ENCODE measurements at places on chromosomes 2 and 18. TPM values are rescaled to one million over a fixed set of nuclear protein-coding genes. Genes with fewer than 3 reads are reported as not detected.

The SCTR gene
- not detected for total RNA-seq

The KCNJ13 gene
- not detected for total RNA-seq

The MC4R gene
- not detected for total RNA-seq

The UGT1A4 gene
- total RNA-seq = not detected

The GPR45 gene
- total RNA-seq = not detected

The PIEZO2 gene
- total RNA-seq = not detected

The EFR3B gene
- total RNA-seq = 0.07 TPM

The MAPK4 gene
- total RNA-seq = not detected

- no peak for DNase-seq
- no peaks in the 10 kb centered on the region for H3K27me3 ChIP-seq
- peaks cover 19% of the 10 kb centered on the region for H3K36me3 ChIP-seq
- peak overlapping the region; percentile 97 for H3K27ac ChIP-seq
These were observed 611 bp upstream of the ITSN2 start for GRCh38 chr2:24360963-24361330.

- DNase-seq = no peak
- H3K4me1 ChIP-seq = no peaks in the 10 kb centered on the region
- no peak overlapping the region for H3K27ac ChIP-seq
- no peaks in the 10 kb centered on the region for H3K36me3 ChIP-seq
- H3K4me3 ChIP-seq = no peak overlapping the region
- no peaks in the 10 kb centered on the region for H3K27me3 ChIP-seq
These were observed 634.8 kb downstream of the NUP35 start for GRCh38 chr2:183759033-183759432.

DNA sequence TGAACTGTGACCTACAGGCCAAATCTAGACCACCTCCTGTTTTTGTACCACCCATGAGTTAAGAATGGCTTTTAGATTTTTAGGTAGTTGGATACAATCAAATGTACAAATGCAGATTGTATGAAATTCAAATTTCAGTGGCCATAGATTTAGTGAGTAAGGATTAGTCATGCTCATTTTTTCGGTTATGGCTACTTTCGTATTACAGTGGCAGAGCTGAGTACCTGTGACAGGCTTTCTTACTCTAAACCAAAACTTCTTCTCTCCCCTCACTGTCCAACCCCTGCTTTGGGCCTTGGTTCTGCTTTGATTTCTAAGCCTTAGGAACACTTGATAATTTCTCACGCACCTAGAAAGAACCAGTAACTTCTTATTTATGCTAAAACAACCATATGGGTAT lies 82.1 kb downstream of the CDC42EP3 start:
- H3K36me3 ChIP-seq = no peaks in the 10 kb centered on the region
- H3K27ac ChIP-seq = no peak overlapping the region
- no peak for DNase-seq
- no peaks in the 10 kb centered on the region for H3K27me3 ChIP-seq
- H3K4me1 ChIP-seq = peaks cover 43% of the 10 kb centered on the region

DNA sequence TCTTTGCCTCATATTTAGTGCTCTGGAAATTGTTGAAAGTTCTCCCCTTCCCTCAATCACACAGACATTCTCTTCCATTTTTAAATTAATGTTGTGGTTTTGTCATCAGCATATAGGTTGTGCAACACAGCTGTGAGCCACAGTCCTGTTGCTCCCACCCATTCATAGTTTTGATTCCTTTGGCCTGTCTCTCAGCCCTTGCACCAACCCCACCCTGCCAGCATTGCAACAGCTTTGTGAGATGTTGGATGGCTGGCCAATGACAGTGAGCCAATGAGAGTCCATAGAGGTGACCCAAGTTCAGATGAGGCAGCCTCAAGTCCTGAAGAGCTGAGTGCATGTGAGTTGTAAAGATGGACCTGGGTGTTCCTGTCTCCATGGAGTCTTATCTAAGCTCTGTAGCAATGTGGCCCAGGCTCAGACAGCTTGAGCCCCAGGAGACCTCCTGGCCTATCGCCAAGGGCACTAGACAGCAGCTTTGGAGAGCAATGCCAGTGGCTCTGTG lies 775.5 kb downstream of the RNF144A start:
- DNase-seq = no peak
- H3K4me1 ChIP-seq = no peaks in the 10 kb centered on the region
- H3K27ac ChIP-seq = no peak overlapping the region
- H3K27me3 ChIP-seq = peaks cover 2% of the 10 kb centered on the region
- no peak overlapping the region for H3K4me3 ChIP-seq

- H3K4me1 ChIP-seq = no peaks in the 10 kb centered on the region
- H3K27me3 ChIP-seq = no peaks in the 10 kb centered on the region
- no peak for DNase-seq
These were observed 15.9 kb downstream of the CCDC93 start for GRCh38 chr2:117997872-117998454.

DNA sequence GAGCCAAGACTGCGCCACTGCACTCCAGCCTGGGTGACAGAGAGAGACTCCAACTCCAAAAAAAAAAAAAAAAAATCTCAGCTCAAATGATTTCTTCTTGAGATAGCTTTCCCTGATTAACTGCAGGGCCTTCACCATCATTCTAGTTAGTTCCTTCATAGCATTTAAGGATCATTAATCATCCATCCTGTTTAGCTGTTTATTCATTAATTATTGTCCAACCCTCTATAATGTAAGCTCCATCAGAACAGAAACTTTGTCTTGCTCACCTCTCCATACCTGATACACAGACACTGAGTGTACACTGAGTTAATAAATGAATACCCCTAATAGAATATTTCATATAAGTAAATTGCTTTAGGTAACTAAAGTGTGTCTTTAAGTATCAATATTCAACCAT lies 42.2 kb upstream of the ENOSF1 start:
- DNase-seq = no peak
- peaks cover 3% of the 10 kb centered on the region for H3K27me3 ChIP-seq
- no peaks in the 10 kb centered on the region for H3K36me3 ChIP-seq
- no peak overlapping the region for H3K27ac ChIP-seq
- no peaks in the 10 kb centered on the region for H3K4me1 ChIP-seq

DNA sequence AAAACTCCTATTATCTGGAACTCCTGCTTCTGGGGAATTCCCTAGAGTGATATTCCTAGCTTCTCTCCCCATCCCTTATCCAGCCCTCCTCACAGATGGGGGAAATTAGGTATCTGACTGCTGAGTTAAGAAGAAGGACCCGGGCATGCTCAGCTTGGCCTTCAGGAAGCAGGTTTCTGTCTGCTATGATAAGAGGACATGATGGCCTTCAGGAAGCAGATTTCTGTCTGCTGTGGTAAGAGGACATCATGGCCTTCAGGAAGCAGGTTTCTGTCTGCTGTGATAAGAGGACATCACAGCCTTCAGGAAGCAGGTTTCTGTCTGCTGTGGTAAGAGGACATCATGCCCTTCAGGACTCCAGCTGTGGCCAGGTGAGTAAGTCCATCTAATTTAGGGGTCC lies 65.2 kb downstream of the PLEKHM3 start:
- H3K4me3 ChIP-seq = no peak overlapping the region
- no peak overlapping the region for H3K27ac ChIP-seq
- no peaks in the 10 kb centered on the region for H3K4me1 ChIP-seq
- H3K36me3 ChIP-seq = peaks cover 18% of the 10 kb centered on the region
- no peak for DNase-seq

GRCh38 chr2:150710041-150710440 lies 222.6 kb upstream of the RND3 start:
- no peaks in the 10 kb centered on the region for H3K36me3 ChIP-seq
- H3K4me3 ChIP-seq = no peak overlapping the region
- H3K4me1 ChIP-seq = no peaks in the 10 kb centered on the region
- H3K27me3 ChIP-seq = no peaks in the 10 kb centered on the region

GRCh38 chr2:144003460-144004075 lies 516.4 kb downstream of the ZEB2 start:
- no peak overlapping the region for H3K27ac ChIP-seq
- peaks cover 17% of the 10 kb centered on the region for H3K36me3 ChIP-seq
- DNase-seq = no peak
- no peaks in the 10 kb centered on the region for H3K4me1 ChIP-seq

- peak overlapping the region; percentile 77 for H3K4me3 ChIP-seq
- H3K27ac ChIP-seq = peak overlapping the region; percentile 59
- no peak for DNase-seq
- peaks cover 11% of the 10 kb centered on the region for H3K4me1 ChIP-seq
- H3K36me3 ChIP-seq = no peaks in the 10 kb centered on the region
- no peaks in the 10 kb centered on the region for H3K27me3 ChIP-seq
These were observed 1.4 kb downstream of the RAB11FIP5 start for GRCh38 chr2:73111073-73112025.

- no peak overlapping the region for H3K4me3 ChIP-seq
- H3K27ac ChIP-seq = no peak overlapping the region
- peaks cover 5% of the 10 kb centered on the region for H3K4me1 ChIP-seq
- peaks cover 42% of the 10 kb centered on the region for H3K36me3 ChIP-seq
- no peak for DNase-seq
These were observed 76.5 kb downstream of the BABAM2 start for GRCh38 chr2:27967076-27967475.

DNA sequence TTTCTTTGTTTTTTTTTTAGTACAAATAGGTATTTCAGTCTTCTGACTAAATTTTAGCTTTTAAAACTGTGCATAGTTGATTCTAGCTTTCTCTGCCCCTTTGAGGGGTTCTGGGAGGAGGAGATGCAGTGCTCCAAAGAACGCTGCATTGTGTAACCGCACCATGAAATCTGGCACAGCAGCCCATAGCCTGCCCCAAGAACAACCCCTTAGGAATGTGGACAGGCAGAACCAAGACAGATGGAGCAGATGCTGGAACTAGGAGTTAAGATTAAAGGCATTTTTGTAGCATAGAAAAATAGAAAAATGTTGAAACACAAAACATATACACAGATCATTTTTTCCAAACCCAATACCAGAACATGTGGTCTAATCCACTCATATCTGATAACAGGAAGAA lies 187.5 kb downstream of the SCG2 start:
- no peak overlapping the region for H3K27ac ChIP-seq
- no peaks in the 10 kb centered on the region for H3K4me1 ChIP-seq
- H3K36me3 ChIP-seq = no peaks in the 10 kb centered on the region
- no peaks in the 10 kb centered on the region for H3K27me3 ChIP-seq

- H3K27ac ChIP-seq = no peak overlapping the region
- no peaks in the 10 kb centered on the region for H3K36me3 ChIP-seq
- H3K4me3 ChIP-seq = no peak overlapping the region
- no peaks in the 10 kb centered on the region for H3K27me3 ChIP-seq
These were observed 180.2 kb upstream of the SMIM21 start for GRCh38 chr18:75607701-75608100.

GRCh38 chr2:181658444-181658843 lies 1.5 kb upstream of the CERKL start:
- no peaks in the 10 kb centered on the region for H3K36me3 ChIP-seq
- no peak for DNase-seq
- H3K4me1 ChIP-seq = peaks cover 13% of the 10 kb centered on the region
- H3K27me3 ChIP-seq = peaks cover 28% of the 10 kb centered on the region
- no peak overlapping the region for H3K27ac ChIP-seq

DNA sequence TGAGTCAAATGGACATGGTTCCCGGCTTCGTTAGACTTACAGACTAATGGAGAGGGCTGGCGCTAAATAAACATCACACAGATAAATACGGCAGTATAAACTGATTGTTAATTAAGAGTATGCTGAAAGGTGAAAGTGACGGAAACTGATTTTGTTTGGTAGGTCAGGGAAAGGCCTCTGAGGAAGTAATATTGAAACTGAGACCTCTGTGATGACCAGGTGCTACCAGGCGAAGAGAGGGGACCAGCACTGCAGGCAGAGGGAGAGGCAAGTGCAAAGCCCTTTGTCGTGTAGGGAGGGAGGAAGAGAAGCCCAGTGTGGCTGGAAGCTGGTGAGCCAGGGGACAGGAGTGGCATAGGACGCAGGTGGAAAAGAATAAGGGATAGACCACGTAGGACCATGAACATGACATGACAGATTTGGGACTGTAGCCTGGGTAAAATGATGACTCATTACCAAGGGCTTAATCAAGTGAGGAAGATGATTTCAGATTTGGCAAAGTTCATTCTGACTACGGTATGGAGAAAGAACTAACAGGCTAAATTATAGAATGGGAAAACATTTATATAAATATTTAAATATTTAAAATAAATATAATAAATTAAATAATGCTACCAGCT lies 433.1 kb downstream of the NCKAP5 start:
- H3K4me1 ChIP-seq = no peaks in the 10 kb centered on the region
- DNase-seq = no peak
- no peaks in the 10 kb centered on the region for H3K36me3 ChIP-seq
- H3K27me3 ChIP-seq = no peaks in the 10 kb centered on the region

GRCh38 chr18:73881396-73881917 lies 266.2 kb downstream of the FBXO15 start:
- H3K27ac ChIP-seq = no peak overlapping the region
- DNase-seq = no peak
- no peak overlapping the region for H3K4me3 ChIP-seq
- H3K27me3 ChIP-seq = no peaks in the 10 kb centered on the region

GRCh38 chr2:165497659-165498317 lies 28.3 kb downstream of the CSRNP3 start:
- no peak for DNase-seq
- H3K4me1 ChIP-seq = no peaks in the 10 kb centered on the region
- no peak overlapping the region for H3K27ac ChIP-seq
- H3K4me3 ChIP-seq = no peak overlapping the region
- no peaks in the 10 kb centered on the region for H3K36me3 ChIP-seq

DNA sequence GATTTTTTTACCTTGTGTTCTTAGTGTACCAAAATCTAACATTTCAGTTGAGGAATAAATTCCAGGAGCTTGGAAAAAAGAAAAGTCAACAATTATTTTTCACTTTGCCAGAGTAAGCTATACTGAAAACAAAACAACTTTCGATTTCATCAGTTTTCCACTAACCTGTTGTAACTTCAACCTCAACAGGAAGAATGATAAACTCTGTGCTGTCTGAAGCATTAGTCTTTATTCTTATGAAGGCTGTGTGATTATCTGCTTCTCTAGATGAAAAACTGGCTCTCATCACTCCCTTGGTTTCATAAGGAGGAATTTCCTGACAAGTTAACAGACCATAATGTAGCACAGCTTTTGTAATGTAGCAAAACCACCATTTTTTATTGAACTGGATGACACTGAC lies 121.2 kb downstream of the ZAP70 start:
- H3K27ac ChIP-seq = no peak overlapping the region
- no peak overlapping the region for H3K4me3 ChIP-seq
- H3K27me3 ChIP-seq = no peaks in the 10 kb centered on the region
- no peak for DNase-seq

DNA sequence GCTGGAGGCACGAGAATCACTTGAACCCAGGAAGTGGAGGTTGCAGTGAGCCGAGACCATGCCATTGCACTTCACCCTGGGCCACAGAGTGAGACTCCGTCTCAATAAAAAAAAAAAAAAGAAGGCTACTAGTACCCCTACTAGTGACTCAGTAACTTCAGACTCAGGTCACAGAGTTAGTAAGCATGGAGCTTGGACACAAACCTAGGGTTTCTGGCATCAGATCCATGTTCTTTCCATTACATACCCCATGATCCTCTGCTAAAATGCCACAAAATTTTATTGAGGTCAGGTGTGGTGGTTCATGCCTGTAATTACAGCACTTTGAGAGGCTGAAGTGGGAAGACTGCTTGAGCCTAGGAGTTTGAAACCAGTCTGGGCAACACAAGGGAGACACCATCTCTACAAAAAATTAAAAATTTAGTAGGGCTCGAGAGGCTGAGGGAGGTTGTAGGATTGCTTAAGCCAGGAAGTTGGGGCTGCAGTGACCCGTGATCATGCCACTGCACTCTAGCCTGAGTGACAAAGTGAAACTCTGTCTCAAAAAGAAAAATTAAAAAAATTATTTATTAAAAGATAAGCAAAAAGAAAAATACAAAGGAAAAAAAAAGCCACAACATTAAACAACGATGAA lies 45.1 kb downstream of the DHX57 start:
- H3K36me3 ChIP-seq = peaks cover 27% of the 10 kb centered on the region
- peaks cover 6% of the 10 kb centered on the region for H3K4me1 ChIP-seq
- no peak overlapping the region for H3K4me3 ChIP-seq
- H3K27ac ChIP-seq = no peak overlapping the region
- no peaks in the 10 kb centered on the region for H3K27me3 ChIP-seq

GRCh38 chr2:208164951-208165755 lies 1.8 kb upstream of the CRYGA start:
- H3K27ac ChIP-seq = no peak overlapping the region
- H3K4me3 ChIP-seq = no peak overlapping the region
- no peaks in the 10 kb centered on the region for H3K36me3 ChIP-seq
- H3K4me1 ChIP-seq = no peaks in the 10 kb centered on the region
- H3K27me3 ChIP-seq = peaks cover 2% of the 10 kb centered on the region

Measured in activated B cell treated with CpG ODN at 0.5 μM for 24 hours (primary cell).